ENCODE measurements at places on chromosomes 4 and X.

DNA sequence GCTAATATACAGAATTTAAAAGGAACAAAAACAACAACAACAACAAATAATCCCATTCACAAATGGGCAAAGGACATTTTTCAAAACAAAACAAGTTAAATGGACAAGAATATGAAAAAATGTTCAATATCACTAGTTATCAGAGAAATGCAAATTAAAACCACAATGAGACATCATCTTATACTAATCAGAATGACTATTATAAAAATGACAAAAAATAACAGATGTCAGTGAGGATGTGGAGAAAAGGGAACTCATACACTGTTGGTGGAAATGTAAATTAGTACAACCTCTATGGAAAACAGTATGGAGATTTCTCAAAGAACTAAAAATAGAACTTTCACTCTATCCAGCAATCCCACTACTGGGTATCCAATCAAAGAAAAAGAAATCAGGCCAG, 92.6 kb downstream of the KIT start:
- DNase-seq = no peak

DNA sequence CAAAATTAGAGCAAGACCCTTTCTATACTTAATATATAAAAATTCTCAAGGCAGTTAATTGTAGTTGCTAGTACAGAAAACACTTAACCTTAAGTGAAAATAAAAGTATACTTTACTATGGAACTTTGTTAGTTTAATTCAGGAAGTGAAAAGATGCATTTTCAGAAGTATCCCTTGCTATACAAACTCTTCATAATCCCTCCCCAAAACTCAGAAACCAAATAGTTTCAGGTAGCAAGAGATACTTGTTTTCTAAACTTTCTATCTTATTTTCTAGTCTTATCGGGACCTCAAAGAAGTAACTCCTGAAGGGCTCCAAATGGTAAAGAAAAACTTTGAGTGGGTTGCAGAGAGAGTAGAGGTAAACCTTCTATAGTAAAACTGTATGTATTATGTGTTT, 14.3 kb downstream of the PAICS start:
- DNase-seq = no peak

- no peak for DNase-seq
Observed at GRCh38 chrX:145919400-145919799, 101.8 kb downstream of the SLITRK2 start.

DNA sequence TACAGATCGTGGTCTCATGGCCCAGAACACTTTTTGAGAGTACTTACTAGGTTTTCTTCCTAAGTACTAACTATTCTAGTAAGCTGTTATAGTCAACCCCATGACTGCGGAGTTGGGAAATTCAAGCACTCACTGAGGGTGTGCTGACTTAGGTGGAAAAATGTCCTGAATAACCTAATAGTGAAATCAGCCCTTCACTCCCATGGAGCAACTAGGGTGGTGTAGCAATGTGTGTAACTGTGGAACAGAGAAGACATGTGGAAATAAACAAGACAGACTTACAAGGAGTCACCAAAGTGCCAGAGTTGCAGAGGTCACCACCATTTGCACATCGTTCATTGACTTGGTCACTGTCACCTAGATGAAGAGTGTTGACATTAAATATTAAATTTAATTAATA, 12.1 kb upstream of the VSIG4 start:
- no peak for DNase-seq

GRCh38 chr4:53654300-53654758, 63.0 kb upstream of the LNX1 start:
- DNase-seq = no peak

DNA sequence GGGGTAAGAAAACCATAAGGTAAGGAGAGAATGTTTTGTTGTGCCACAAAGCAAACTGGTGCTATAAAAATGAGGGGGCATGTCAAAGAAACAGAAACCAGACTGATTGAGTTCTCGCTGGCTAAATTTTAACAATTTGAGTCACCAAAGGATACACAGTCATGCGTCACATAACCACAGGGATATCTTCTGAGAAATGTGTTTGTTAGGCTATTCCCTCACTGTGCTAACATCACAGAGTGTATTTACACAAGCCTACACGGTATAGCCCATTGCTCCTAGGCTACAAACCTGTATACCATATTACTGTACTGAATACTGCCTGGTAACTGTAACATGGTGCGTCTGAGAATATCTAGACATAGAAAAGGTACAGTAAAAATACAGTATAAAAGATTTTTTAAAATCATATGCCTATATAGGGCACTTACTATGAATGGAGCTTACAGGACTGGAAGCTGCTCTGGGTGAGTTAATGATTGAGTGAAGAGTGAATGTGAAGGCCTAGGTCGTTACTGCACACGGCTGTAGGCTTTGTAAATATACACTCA, 50.1 kb downstream of the FBXW7 start:
- no peak for DNase-seq

GRCh38 chr4:188463909-188464308, 324.7 kb downstream of the TRIML1 start:
- no peak for DNase-seq

- DNase-seq = no peak
Observed at GRCh38 chr4:119243868-119244267, 31.4 kb downstream of the USP53 start.

GRCh38 chr4:81452452-81453006, 19.2 kb downstream of the RASGEF1B start:
- peak; percentile 8 for DNase-seq

GRCh38 chrX:111874241-111874640, 1.7 kb upstream of the TRPC5OS start:
- no peak for DNase-seq

DNA sequence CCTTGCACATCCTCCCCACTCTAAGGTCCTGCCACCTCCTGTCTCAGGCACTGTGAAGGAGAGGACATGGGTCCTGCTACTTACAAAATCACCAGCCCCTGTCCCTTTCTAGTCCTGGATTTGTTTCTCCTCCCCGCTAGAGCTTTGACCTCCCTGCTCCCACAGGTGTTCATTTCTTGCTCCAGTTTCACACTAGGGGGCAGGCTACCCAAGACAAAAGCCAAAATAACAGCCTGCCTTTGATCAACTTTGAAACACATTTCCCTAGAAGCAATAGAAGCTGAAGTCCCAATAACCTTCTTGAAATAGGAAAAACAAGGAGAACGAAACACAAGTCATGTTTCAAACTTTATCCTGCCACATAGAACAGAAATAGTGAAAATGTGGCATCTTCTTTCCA, 164.4 kb downstream of the QDPR start:
- DNase-seq = no peak

GRCh38 chrX:87808576-87809243, 291.1 kb downstream of the KLHL4 start:
- no peak for DNase-seq

- DNase-seq = no peak
Observed at GRCh38 chr4:2352171-2352570, 66.3 kb downstream of the ZFYVE28 start.

DNA sequence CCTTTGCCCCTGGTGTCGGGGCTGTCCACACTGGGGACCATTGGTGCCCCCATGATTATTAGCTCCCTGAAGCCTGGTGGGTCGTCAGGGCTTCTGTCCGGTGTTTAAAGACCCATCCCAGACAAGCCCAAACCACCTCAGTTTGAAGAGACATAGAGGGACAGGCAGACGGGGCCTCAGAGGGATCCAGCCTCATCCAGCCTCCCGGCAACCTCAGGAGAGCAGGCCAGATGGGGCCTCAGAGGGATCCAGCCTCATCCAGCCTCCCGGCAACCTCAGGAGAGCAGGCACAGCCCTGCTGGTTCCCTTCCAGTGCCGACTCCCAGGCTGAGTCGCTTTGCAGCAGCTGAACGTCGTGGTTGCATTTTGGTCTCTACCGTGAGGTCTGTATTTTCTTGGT, 32.1 kb downstream of the PIGG start:
- DNase-seq = no peak

DNA sequence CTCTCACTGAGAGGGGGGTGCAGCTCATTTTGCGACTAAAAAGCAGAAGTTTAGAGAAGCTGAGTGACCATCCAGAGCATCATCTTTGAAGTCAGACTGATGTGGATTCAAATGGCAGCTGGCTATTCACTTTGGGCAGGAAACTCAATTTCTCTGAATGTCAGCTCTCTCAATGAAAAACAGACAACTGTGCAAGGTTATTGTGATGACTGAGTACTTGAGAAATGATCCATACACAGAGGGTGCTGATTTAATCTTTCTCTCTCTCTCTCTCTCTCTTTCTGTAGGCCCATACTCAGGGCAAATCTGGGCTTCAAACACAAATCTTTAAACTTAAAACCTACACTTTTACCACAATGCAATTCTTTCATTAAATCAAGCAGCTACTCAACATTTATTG, 185.8 kb upstream of the SLIT2 start:
- no peak for DNase-seq

- DNase-seq = no peak
Observed at GRCh38 chr4:170091069-170091696, 1.4 kb upstream of the AADAT start.

DNA sequence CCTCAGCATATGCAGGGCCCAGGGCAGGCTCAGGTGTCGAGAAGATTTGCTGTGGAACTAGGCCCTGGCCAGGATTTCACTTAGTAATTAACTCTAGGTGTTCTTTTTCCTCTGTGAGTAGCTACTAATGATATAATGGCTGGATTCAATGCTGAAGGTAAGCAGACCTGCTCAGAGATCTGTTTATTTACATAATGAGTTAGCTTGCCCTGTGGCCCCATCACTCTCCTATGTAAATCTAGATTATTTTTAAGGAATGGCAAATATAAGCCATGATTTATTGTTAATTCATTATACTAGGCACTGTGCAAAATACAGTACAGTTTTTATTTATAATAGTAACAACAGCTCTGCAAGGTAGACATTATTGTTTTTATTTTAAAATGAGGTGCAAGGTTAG, 117.2 kb downstream of the IRF2 start:
- no peak for DNase-seq

GRCh38 chr4:24497221-24497620, 87.1 kb downstream of the DHX15 start:
- no peak for DNase-seq

DNA sequence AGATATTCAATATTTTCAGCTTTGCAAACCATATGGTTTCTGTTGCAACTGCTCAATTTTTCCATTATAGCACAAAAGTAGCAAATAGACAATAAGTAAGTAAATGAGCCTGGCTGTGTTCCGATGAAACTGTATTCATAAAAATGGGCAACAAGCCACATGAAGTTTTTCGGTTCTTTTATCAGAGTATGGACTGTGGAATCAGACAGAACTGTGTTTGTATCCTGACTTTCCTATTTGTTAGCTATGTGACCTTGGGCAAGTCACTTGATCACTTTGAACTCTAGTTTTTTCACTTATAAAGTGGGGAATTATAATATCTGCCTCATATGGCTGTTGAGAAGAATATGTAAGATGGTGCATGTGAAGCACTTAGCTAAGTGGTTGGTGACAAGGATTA, 23.4 kb upstream of the ADGRA3 start:
- no peak for DNase-seq

DNA sequence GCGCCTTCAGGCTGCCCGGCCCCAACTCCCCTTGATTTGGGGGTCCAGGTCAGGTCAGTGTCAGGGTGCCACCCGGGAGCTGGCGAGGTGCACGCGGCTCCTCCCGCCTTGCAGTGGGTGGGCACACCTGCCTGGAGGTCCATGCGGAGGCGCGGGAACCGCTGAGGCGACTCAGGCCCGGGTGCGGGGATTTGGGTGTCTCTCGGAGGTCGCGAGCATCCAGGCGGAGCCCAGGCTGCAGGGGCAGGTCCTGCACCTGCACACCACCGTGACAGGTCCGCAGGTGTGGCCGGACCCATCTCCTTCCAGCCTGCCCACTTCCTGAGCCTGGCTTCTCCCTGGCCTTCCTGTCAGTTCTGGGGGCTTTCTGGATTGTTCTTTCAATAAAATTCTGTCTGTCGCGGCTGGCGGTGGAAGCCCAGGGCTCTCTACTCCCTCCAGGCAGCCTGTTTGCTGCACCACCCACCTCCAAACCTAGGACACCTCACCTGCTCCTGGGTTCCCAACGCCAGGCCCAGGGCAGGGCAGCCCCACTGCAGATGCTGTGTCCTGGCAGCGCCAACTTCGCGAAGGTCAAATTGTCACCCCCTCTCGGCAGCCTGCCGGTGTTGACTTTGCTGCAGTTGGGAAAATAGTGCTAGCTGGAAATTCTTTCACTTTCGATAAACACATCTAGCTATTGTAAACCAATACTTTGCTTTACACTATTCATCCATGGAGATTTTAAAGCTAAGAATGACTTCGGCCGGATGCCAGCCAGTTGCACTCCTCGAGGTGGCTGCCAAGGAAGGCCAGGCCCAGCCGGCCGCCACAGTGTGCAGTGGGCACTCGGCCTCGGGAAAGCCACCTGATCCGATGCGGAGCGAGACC, 35.9 kb downstream of the FGFRL1 start:
- DNase-seq = no peak

DNA sequence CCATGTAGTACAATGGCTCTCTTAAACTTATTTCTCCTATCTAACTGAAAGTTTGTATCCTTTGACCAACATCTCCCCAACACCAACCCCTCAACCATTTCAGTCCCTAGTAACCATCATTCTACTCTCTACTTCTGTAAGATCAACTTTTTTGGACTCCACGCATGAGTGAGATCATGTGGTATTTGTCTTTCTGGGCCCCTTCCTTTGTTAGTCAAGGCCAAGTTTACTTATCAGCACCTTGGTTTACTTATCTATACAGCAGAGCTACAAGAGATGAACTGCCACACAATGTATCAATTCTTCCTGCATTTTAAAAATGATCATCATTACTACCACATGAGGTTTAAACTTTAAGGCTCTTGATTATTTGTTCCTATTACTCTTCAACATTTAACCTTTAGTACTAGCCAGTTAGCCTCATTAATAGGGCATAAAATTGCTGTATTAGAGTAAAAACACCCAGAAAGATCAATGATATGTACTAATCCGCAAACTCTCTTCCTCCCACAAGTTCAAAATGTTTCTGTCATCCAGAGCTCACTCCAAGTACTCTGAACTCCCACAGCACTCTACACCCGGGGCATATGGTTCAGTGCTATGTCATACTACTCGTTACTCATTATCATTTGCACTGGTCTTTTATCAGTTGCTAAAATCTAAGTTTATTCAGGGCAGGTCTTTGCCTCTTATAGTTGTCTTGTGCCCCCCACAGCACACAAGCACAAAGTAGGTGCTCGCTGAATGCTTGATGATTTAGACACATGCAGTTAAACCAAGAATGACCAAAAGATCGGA, 145.7 kb upstream of the ADAMTS3 start:
- DNase-seq = no peak

DNA sequence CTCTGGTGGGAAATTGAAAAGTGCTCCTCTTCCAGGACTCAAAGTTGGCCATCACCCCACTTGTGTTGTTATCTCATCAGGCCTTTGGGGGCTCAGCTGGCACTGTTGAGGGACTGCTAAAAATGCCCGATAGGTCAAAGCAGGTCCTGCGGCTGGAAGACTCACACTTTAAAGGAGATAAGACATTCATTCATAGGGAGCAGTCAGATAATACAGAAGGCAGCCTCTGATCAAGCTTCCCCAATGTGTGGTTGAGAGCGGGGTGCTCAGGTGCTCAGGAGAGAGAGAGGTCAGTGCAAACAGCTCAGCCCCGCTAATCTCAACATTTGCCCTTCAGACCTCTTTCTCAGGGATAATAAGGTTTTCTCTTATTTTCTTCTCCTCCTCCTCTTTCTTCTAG, 70.3 kb downstream of the TMEM154 start:
- DNase-seq = no peak

- DNase-seq = no peak
Observed at GRCh38 chr4:17654701-17655100, 40.3 kb downstream of the MED28 start.

- no peak for DNase-seq
Observed at GRCh38 chrX:97628807-97629596, 745.3 kb downstream of the RPA4 start.
